ENCODE measurements at places on chromosomes 2 and 18. TPM values are rescaled to one million over a fixed set of nuclear protein-coding genes. Genes with fewer than 3 reads are reported as not detected.

Gene RAD51AP2
- not detected for total RNA-seq

Gene SATB2
- 0.13 TPM for total RNA-seq

Gene L3MBTL4
- total RNA-seq, result 0.27 TPM

Gene C2orf72
- not detected for total RNA-seq

Gene FSIP2
- 0.81 TPM for total RNA-seq

Gene METAP1D
- 11.6 TPM for total RNA-seq

Gene ANKRD29
- total RNA-seq, result 0.11 TPM

DNA sequence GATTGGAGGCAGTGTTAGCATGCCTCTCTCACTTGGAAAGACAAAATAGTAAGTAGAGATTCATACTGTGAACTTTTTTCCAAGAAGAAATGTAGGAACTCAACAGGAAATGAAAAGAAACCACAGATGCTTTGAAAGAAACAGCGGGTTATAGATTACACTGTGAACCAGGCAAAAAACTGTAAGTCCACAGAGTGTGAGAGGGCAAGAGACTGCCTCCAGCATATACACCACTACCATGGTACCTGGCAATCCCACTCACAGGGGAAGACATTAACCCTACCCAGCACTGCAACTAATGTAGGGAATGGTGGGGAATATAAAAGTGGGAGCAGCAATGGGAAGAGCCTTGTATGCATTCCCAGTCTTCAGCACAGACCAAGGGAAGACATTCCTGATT lies 150.6 kb upstream of the GALNT5 start:
- DNase-seq, result no peak

- no peak for DNase-seq
Observed at GRCh38 chr18:58694720-58695468, 23.6 kb downstream of the MALT1 start.

DNA sequence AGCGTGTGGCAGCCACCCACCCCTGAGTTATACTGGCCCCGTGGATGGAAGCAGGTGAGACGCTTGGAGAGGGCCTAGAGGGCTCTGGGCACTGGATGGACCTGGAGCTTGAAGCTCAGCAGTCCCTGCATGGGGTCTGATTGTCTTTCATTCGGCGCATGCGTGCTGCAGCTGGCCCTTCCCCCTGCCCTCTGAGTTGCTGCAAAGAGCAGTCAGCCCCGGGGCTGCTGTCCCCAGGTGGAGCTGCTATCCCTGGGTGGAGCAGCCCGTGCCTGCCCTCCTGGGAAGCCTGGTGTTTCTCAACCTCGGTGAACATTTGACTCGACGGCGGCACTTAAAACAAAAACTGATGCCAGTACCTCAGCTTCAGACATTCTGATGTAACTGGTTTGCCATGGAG lies 29.6 kb downstream of the IGFBP5 start:
- no peak for DNase-seq

- DNase-seq, result no peak
Observed at GRCh38 chr2:168736649-168737445, 65.6 kb upstream of the NOSTRIN start.

GRCh38 chr2:234963773-234964615 lies 12.2 kb downstream of the SH3BP4 start:
- no peak for DNase-seq

GRCh38 chr2:228949831-228950230 lies 321.3 kb downstream of the PID1 start:
- no peak for DNase-seq

GRCh38 chr2:151922845-151923666 lies 94.8 kb upstream of the ARL5A start:
- DNase-seq, result no peak

DNA sequence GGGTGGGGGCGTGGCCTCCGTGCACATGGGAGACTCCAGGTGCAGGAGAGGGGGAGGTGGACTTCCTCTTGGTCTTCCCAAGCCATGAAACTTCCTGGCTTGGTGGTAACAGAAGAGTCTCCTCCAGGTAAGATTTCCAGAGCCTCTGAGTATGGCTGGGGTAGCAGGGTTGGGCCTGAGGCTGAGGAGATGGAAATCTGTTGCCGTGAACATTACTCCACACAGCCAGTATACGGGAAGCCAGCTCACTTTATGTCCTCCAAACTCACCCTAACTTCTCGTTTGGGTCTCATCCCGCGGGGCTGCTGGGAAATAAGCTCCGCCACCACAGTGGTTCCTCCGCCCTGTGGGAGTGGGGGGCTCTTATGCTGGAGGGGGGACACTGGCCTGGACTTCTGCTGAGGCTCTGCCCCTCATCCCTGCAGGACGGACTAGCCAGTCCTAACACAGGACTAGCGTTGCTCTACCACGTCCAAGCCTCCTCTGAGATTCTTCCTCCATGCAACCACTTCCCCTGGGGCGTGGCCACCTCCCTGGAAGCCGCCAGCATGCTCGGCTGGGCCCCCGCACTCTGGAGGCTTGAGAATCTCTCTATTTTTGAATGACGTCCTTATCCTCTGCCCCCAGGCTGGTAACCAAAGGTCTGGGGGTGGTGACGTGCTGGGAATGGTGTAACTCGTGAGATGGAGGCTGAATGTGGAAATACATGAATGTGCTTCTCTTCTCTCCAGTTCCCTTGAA lies 777 bp upstream of the RAB17 start:
- DNase-seq, result no peak

- no peak for DNase-seq
Observed at GRCh38 chr18:8847900-8848299, 142.5 kb downstream of the MTCL1 start.

DNA sequence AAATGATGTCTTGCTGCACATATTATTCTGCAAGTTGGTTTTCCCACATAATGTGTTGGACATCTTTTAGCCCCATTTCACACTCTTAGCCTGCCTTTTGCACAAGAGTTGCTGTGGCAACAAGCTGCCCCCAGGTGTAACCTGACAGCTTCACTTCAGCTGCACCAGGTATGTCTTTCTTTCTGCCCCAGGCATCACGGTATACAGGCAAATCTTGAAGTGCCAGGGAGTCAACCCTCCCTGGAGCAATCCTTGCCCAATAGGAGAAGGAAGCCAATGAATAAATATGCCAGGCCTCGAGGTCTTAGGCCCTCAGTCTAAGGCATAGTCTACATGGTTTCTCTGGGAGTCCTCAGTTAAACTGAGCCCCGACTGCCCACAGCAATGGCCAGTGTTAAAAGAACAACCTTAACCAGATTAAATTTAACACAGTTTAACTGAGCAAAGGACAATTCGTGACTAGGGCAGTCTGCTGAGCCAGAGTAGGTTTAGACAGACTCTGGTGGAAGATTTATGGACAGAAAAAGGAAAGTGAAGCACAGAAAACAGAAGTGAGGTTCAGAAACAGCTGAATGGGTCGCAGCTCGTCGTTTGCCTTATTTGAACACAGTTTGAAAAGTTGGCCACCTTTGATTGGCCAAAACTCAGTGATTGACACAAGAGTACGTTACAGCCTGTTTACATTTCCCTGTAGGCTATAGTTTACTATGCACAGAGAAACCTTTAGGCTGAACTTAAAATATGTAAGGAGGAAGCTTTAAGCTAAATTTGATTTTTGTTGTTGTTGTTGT lies 32.0 kb upstream of the C1QL2 start:
- no peak for DNase-seq

DNA sequence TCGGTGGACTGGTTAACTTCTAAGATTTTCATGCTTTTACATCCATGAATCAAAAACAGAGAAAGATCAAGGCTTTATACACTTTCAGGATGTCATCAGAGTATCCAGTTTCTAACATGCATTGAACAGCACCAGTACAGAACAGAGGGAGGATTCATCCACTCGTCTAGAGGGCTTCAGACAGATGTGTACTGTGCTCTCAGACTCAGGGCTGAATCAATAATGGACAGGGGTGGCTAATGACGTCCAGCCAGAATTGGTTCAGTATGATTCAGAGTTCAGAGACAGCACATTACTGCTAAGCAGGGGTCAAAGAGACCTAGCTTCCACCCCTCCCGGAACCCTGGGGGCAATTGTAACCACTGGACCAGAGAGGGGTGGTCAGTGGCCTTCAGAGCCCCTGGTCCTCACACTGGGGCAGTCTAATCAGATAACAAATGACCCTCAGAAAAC lies 37.3 kb downstream of the RNU4ATAC start:
- no peak for DNase-seq

DNA sequence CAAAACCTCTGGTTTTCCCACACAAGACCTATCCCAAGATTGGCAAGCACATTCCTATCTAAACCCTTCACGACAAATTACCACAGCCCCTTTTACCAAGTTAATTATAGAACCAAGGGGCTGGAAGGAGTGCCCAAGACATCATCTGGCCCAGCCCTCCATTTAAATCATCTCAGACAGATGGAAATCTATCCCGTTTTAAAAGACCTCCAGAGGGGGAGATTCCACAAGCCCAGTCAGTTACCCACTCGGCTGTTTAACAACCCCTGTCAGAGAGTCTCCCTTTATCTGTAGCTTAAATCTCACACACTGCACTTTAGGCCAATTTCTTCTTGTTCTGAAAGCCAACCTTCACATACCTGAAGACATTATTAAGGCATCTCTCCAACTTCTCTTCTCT lies 179.1 kb upstream of the MEIS1 start:
- DNase-seq, result no peak

GRCh38 chr2:27735263-27735904 lies 36.1 kb upstream of the MRPL33 start:
- DNase-seq, result peak; percentile 37

DNA sequence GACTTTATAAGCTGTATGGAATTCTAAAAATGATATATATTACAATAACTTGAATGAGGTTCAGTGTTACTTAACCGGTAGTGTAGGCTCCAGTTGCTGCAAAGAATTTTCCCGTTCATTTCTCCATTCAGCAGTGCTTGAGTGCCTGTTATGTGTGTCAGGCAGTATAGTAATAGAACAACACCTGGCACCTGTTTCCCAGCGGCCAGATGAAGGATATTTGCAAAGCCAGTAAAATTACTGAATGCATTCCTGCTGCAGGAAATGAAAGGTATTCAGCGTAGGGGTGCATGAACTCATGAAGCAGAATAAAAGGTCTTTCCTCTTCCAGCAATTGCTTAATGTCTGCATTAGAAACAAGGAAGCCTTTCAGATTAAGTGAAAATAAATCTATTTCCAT lies 18.8 kb downstream of the YPEL5 start:
- no peak for DNase-seq

DNA sequence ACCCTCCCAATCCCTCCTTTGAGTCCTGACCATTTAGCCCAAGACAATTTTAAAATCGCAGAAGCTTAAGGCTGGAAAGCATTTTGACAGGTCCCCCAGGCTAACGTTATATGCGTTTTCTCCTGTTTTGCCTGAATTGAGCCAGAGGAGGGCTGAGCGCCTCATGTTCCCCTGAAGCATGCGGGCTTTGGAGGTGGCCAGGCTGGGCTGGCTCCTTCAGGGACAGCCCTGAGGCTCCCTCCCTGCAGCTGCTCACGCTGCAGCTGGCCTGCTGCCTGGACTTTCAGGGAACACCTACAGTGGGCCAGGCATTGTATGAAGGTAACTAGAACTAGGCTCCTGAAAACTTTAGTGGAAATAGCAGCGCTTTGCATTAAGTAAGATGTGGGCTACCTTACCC lies 179.2 kb downstream of the ACKR3 start:
- no peak for DNase-seq

DNA sequence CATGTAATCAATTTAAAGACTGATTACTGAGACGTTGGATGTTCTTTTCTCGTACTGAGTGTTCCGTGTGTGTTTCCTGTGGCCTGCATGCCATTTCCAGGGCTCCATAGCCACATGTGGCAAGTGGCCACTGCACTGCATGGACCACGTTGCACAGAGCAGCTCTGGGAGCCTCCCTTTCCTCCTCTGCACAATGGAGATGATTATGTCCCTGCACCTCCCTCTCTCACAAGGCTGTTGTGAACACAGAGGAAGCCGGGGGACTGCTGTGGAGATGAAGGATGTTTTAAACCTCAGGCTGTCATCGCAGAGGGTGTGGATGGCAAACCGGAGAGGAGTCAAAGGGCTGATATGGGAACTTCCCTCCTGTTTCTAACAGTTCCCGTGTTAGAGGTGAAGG lies 87.7 kb downstream of the TGOLN2 start:
- no peak for DNase-seq

DNA sequence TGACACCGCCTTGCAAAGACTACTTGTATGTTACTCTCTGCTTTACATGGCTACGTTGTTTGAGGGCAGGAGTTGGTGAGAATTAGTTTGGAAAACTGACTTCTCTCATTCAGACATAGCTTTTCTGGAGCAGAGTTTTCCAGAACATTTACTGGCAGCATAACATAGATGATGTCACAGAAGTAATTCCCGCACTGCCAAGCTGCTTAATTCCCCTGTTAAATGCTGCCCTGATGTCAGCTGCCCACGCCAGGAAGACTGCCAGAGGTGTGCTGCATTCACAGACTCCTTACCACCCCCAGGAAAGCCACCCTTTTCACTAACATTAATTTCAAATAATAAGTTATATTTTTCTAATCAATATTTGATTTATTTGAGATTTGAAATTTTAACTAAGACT lies 24.7 kb upstream of the PTPN2 start:
- DNase-seq, result no peak

- no peak for DNase-seq
Observed at GRCh38 chr2:134441153-134441863, 187.4 kb downstream of the MGAT5 start.

DNA sequence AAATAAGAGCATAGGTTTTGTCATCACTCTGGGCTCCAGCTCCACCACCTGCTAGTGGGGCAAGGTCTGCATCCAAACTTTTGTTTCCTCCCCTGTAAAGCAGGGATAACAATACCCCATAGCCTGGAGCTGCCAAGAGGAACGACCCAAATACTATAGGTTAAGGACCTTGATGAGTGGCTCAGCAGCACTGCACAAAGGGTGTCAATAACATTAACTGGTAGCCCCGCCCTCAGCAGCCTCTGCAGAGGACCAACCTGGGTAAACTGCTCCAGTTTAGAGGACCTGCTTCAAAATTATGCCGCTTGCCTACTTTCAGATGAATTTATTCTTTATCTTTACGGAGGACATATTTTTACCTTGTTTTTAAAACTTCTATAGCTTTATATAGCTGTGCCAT lies 65.8 kb upstream of the RIOK3 start:
- no peak for DNase-seq

DNA sequence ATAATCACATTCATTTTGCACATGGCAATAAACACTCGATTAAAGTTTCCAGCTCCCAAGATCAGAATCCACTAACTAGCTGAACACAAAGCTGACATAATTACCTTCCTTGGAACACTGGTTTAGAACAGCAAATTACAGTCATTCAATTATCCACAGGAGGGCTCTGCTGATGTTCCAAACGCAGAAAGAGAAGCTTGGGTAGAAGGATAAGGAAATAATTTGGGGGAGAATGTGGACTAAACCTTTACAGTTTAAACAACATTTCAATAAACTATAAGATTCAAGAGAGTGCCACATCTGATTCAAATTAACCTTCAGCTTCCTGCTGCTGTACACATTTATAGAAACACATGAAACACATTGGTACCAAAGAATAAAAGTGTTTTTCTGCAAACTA lies 67.8 kb upstream of the ARL4C start:
- no peak for DNase-seq

DNA sequence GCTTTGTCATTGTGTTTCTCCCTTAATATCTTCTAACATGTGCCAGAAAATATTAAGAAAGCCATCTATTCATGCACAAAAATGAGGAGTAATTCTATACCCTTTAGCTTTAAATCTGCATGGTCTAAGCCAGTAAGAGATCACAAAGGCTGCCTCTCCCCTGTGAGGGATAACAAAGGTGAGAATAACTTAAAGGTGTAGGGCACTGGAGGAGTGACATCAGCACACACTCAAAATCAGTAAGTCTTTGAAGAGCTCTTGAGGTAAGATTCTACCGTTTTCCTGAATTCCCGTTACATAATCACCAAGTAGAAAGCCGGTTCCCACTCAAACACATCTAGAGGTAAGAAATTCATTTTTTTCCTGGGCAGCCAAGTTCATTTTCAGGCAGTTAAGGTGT lies 123.9 kb upstream of the SULT1C3 start:
- no peak for DNase-seq

Measured in naive thymus-derived CD4-positive, alpha-beta T cell (primary cell).